ENCODE measurements at places on chromosomes 7 and 10.

GRCh38 chr10:113947184-113948041 lies 93.0 kb downstream of the NHLRC2 start:
- no peak for DNase-seq

DNA sequence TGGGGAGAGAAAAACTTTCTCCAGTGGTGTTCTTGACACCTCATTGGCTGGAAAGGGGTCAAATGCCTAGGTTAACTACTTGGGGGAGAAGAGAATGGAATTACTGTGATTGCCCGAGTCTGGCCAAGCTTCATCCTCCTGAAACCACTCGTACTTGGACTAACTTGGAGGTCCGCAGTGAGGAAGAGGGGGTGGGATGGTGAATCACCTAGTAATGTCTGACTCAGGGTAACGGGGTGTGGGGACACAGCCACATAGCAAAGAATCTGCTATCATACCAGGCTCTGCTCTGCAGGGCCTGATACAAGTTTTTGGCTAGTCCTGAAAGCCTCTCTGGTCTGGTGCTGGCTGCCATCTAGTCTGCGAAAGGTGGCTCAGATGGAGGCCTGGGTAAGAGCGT lies 190.9 kb downstream of the RPS24 start:
- DNase-seq, result no peak

DNA sequence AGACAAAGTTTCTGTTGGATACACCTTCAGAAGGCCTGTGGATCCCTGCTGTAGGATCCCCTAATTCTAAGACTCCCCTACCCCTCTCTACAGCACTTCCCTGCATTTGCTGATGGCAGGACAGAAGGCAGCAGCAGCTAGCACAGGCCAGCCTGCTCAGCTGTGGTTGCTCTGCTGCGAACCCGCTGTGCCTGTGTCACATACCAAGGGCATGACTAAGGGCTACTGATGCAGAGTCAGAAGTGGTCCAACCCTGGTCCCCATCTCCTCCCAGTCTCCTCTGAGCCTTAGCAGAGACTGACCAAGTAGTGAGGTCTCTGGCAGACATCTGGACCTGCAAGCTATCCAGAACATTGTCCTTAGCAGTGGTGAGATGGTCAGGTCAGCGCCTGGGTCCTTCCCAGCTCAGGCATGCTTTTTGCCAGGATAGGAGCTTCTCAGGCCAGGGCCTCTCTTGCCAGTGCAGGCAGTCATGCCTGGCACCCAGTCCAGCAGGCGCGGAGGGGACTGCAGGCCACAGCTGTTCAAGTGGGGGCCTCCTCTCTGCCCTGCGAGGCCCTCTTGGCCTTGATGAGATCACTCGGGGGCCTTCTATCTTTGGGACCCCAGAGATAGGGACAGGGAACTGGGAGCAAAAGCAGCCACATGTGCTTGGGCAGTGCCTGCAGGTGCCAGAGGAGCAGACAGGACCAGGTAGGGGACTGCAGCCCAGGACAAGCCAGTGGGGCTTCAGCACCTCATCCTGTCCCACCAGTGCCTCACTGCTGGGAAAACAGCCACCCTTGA lies 146.4 kb downstream of the ZNF248 start:
- no peak for DNase-seq

DNA sequence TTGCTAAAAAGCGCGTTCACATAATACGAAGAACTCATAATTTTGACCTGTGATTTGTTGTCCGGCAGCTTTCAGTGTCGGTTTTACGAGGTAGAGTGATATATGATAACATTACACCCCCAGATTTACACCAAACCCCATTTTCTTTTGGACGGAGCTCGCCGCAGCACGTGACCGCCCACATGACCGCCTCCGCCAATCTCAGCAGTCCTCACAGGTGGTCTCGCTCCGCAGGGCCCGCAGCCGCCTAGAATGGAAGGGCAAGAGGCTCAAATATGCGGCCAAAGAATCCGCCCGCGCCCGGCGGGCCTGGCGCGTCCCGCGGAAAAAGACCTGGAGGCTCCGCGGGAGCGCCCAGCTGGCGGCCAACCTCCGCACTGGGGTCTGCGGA lies at the start of gene HOXA7:
HOXA7 (minus strand) TSS at position 168 of the 391 bp plus-strand sequence; CDS start at position 38, 130 bp downstream.
- no peak for DNase-seq

DNA sequence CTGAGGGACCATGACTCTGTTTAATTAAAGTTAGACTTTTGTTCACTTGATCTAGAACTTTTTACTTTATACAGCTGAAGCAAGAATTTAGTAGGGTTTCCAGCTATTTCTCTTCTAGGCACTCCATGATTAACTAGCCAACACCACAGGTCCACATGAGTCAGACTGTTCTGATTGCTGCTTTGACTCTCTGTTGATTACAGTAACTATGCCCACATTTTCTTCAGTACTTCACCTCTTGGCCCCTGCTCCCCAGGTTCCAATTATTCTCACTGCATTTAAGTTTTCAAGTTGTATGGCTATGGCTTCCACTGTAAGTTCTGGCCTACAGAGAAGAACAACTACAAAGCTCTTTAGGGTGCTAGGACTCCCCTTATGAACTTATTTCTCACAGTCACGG lies 737.2 kb upstream of the IGFBP3 start:
- DNase-seq, result no peak

GRCh38 chr7:135392701-135393100 lies 117.2 kb downstream of the CNOT4 start:
- no peak for DNase-seq

GRCh38 chr10:34505338-34505737 lies 309.8 kb downstream of the PARD3 start:
- no peak for DNase-seq

DNA sequence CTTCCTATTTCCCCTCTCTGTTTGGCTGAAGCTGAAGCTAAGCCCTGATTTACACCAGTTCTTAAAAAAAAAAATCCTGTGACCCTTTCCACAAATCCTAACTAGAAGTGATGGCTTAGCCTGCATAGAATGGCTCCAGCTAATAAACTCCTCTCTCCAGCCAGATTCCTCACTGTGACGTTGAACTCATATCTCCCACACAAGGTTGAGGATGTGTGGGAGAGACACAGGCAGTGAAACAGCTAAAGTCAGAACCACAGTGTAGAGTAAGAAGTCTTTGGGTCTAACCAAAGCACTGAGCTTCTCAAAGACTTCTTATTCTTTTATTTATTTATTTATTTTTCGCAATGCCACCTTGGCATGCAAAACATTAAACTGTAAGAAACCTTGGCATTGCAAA lies 268.3 kb downstream of the SNX13 start:
- DNase-seq, result no peak

DNA sequence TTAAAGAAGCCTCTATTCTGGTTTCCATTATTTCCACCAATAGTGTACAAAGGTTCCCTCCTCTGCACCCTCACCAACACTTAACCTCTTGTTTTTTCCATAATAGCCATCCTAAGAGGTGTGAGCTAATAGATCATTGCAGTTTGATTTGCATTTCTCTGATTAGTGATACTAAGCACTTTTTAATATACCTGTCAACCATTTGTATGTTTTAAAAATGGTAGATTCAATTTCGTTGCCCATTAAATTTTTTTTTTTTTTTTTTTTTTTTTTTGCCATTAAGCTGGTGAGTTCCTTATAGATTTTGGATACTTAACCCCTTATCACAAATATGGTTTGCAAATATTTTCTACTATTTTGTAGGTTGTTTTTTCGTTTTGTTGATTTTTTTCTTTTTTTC lies 23.2 kb downstream of the WAC start:
- DNase-seq, result no peak

GRCh38 chr7:158516524-158516923 lies 71.1 kb downstream of the PTPRN2 start:
- DNase-seq, result no peak

GRCh38 chr10:21355591-21356011 lies 169.9 kb downstream of the SKIDA1 start:
- DNase-seq, result no peak

DNA sequence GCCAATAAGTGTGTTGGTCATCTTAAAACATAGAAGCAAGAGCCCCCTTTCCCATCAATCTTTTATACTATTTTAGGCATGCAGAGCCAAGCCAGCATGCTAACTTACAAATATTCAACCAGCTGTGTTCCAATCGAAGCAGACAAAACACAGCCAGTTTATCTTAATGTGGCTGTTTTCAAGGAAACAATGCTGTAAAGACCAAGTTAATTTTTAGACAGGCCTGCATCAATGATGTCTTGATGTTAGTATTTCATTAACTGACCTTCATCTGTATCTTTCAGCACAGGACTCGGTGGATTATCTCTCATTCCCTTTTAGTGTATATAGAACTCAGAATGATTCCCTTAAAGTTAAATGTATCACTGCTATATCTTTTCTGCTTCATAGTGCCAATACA lies 262.0 kb upstream of the ZWINT start:
- no peak for DNase-seq

DNA sequence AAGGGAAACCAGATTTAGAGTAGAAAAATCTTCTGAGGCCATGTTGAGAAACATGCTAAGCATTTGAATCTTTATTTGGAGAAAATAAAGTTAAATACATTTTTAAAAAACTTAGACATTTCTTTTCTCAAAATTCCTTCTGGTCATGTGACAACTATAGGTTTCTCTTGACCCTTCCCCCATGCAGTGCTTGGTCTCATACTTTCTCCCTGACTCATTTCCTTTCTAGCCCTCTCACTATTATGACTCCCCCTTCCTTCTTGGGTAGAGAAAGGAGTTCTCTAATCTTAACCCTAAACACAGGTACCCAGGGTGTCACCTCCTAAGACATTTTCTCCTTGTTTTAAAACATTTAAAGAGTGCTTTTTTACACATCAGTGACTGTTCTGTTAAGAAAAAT lies 179.5 kb upstream of the TMEM106B start:
- no peak for DNase-seq

DNA sequence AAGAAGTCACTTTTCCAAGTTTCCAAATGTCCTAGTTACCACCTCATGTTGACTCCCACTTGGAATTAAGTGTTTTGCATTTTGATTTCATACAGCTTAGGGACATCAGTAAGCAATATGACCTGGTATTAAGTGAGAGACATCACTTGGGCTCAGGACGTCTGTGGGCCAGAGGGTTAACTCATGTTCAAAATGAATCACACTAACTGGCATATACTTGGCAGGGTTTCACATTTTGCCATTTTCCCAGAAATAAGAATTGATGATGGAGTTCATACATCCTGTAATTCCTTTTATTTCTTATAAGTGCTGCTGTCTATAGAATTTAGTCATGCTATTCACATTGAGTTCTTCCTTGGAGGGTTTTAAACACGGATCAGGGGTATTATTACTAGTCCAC lies 516.5 kb downstream of the PHTF2 start:
- DNase-seq, result no peak

- no peak for DNase-seq
Measured at GRCh38 chr10:79449181-79450146, 4.0 kb upstream of the ZCCHC24 start.

- DNase-seq, result no peak
Measured at GRCh38 chr7:25083201-25083600, 41.9 kb downstream of the CYCS start.

GRCh38 chr7:2631946-2632732 lies at the start of gene TTYH3:
TSS of gene TTYH3 (plus strand) at chr7:2631986. CDS start at chr7:2632156, 170 bp downstream.
- DNase-seq, result no peak

DNA sequence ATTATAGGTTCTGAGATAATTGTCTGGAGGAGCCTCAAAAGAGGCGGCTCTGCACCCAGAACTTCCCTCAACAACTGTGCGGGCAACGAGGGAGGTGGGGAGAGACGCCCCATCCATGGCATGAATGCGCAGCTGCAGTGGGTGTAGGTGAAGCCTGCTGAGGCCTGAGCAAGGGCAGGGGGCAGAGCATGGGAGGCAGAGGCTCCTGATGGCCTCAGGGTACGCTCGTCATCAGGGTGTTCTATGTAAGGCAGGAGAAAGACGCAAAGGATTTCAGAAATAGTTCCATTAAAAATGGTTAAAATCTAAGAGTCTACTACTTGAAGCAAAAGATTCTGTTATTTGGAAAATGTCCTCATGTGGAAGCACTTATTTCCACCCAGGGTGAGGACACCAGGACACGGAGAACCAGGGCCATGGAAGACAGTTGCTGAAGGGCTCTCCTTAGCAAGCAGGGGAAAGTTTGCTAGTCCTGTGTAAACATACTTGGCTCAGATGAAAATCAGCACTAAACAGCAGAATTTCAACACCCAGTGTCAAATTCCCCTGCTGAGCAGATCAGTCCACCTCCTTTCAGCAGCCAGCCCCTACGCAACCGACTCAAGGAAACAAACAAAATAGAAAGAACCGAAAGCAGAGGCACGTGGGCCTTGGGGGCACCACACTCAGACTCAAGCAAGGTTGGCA lies 18.9 kb downstream of the INSIG1 start:
- no peak for DNase-seq

DNA sequence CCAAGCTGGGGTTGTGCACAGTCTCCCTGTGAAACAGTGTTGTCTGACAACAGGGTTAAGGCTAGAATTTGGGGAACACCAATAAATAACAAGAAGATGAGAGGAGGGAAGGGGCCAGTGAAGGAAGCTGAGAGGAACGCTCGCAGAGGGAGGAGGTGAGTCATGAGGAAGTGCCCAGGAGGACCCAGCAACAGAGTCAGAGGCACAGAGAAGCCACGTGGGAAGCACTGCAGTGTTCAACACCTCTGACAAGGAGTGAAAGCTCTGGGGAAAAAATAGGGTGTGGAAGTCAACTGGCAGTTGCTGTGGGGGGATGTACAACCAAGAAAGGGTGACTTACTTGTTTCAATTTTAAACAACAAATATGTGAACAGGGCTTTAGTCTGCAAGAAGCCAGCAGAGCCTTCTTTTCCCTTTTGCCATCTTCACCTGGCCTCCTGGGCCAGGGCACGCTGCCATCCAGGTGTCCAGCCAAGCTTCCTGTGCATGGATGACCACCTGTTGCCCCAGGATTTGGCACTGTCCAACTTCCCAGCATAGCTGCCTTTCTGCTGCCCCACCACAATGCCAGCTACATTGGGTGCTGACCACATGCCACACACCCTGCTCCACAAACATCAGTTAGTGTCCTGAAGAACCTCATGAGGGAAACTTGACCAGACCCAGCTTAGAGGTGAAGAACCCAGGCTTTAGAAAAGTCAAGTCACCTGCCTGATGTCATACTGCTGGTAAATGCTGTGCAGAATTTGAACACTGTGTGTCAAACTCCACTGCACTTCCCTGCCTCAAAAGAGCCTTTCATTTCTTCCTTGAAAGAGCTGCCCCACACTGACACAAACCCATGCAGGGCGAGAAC lies 69.6 kb downstream of the ATXN7L1 start:
- DNase-seq, result peak; percentile 52

- DNase-seq, result no peak
Measured at GRCh38 chr10:76202777-76203176, 771.4 kb downstream of the LRMDA start.

DNA sequence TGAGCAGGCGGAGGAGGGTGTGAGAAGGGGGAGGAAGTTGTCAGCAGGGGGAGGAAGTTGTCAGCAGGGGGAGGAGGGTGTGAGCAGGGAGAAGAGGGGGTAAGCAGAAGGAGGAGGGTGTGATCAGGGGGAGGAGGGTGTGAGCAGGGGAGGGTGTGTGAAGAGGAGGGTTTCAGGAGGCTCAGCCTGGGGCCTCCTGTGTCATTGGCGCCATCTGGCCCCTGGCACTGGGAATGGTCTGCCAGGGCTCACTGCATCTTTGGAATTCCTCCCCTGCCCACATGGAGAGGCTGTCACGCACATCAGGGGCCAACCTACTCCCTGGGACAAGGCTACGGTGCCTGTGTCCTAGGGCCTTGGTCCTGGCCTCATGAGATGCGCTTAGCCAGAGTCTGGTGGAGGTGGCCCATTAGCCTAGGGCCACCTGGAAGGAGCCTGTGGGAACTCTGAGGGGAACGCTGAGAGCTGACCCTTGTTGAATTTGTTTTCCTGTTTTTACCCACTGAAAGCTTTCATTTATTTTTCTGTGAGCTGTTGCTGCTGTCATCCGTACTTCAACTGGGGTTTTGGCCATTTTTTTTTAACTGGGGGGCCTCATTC lies 18.0 kb downstream of the CAMK2B start:
- no peak for DNase-seq

GRCh38 chr7:156722043-156722826 lies 81.7 kb downstream of the RNF32 start:
- no peak for DNase-seq

GRCh38 chr10:102267748-102268147 lies 22.4 kb downstream of the GBF1 start:
- no peak for DNase-seq

Data from stimulated activated CD8-positive, alpha-beta memory T cell treated with anti-CD3 and anti-CD28 coated beads, Interleukin-7, amount 100 ng/mL, for 4 hours (primary cell).